Panc1 (cell line): ENCODE measurements at places on chromosomes 7 and 10.

GRCh38 chr10:14605231-14605925 is 169.3 kb downstream of the FAM107B start:
- DNase-seq = no peak

GRCh38 chr10:124197371-124198124 is 104.2 kb upstream of the CHST15 start:
- no peak for DNase-seq

- no peak for DNase-seq
Measured at GRCh38 chr7:73438547-73439409, 5.2 kb downstream of the FZD9 start.

- no peak for DNase-seq
Measured at GRCh38 chr7:101420436-101420835, 57.8 kb downstream of the COL26A1 start.

DNA sequence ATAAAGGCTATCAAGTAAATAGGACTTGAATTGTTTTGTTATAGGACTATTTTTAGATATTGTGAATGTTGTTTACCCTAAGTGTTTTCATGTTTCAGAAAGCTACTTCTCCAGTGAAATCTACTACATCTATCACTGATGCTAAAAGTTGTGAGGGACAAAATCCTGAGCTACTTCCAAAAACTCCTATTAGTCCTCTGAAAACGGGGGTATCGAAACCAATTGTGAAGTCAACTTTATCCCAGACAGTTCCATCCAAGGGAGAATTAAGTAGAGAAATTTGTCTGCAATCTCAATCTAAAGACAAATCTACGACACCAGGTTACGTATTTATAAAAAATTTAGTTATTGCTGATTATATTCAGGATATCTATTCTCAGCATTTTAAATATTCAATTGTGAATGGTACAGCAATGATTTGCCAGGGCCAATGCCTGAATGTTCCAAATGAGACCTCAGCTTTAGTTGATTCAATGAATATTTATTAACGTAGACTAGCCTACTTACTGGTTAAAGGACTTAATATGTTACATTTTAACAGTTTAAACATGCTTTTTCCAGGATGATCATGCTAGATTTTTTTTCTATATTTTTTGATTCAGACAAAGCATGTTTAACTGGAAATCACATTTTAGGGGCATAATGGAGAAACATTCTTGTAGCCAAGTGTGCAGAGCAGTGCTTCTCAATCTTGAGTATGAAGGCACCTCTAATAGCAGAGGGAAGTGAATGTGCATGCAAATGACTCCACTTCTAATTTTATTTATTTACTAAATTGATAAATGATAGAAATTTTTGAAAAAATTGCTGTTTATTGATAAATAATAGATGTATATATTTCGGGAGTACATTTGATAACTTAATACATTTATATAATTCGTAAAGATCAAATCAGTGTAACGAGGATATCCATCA is 18.2 kb downstream of the ANLN start:
- no peak for DNase-seq
